ENCODE measurements at places on chromosomes 5 and 9.

DNA sequence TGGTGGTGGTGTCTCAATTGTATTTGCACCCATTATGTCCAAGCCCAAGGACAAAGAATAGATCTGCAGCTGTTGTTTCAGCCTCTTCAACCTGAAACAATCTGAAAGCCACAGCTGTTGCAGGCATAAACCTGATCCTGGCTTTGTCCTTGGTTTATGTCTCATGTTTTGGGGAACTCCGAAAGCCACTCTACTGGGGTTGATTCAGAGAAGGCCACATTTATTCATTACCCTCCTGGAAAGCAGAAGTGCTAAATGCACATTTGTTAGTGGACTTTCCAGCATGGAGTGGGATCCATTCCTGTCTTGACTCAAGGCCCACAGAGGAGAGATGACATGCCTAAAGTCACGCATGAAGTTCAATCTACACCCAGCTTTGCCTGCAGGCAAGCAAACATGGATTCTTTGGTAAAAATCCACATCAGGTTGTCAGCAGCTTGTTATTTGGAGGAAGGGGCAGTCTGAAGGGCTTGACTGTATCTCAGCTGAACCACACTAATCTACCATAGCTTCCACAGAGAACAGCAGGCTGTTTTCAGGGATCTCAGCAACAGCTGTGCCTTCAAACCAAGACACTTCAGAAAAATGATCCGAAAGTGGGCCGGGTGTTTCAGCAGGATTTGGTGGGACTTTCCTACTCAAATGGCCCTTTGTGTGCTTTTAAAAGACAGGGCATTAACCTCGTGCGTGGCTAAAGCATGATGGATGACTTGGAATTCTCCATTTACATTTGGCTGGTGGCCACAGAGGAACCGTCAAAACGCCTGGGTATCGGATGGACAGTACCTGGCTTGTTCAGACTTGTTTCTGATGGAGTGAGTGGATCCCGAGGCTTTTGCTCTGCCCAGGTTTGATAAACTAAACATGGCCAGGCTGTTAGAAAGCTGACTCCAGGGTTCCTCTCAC lies 36.2 kb upstream of the ADAM19 start:
- peak; percentile 32 for DNase-seq

GRCh38 chr9:109509611-109510010 lies 11.5 kb upstream of the PTPN3 start:
- DNase-seq = no peak

GRCh38 chr5:120767178-120767820 lies 303.2 kb downstream of the PRR16 start:
- DNase-seq = peak; percentile 16

DNA sequence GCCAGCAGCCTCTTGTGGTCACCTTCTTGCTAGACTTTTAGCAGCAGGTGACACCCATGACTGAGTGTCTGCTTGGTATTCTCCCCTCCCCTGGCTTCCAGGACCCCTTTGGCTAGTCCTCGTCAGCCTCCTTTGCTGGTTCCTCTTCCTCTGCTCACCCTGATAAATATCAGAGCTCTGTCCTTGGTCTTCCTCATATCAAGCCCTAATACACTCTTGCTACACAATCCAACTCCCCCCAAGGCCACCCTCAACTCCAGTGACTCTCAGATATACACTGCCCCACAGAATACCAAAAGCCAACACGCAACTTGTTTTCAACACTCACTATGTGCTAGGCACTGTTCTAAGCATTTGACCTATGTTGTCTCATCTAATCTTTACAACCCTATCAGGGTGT lies 30.3 kb upstream of the LCP2 start:
- no peak for DNase-seq

DNA sequence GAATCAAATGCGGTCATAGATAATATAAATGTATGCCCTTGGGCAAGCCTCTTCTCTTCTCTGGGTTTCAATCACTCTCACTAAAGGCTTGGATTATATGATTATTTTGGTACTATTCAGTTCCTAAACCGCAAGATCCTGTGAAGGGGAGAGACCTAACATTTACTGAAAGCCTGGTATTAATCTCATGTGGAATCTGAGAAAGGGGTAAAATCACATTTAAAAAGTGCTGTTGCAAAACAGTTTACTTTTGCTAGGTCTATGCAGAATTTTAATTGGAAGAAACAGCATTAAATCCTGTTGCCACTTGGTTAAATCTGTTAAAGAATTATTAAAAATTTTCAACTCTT lies 50.7 kb downstream of the SLC44A1 start:
- no peak for DNase-seq

GRCh38 chr5:102762562-102763227 lies 7.6 kb downstream of the PAM start:
- DNase-seq = no peak

DNA sequence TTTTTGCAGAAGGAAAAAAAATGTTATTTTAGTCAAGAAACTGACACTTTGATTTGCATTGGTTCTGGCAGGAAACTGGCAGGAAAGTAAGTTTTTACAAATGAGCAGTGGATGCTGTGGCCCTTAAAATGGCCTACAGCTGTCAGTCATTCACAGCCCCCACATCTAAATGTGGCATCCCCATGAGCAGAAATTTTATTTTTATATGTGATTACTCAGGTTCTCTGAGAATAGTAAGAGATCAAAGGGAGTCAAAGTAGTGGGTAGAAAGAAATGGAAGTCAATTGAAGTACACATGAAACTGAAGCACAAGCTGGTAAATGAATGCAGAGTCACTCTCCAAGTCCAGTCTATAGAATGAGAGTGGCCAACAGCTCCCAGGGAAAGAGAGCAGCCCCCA lies 80.3 kb downstream of the ENC1 start:
- no peak for DNase-seq

GRCh38 chr9:98314381-98315066 lies 59.1 kb upstream of the TBC1D2 start:
- DNase-seq = peak; percentile 15

DNA sequence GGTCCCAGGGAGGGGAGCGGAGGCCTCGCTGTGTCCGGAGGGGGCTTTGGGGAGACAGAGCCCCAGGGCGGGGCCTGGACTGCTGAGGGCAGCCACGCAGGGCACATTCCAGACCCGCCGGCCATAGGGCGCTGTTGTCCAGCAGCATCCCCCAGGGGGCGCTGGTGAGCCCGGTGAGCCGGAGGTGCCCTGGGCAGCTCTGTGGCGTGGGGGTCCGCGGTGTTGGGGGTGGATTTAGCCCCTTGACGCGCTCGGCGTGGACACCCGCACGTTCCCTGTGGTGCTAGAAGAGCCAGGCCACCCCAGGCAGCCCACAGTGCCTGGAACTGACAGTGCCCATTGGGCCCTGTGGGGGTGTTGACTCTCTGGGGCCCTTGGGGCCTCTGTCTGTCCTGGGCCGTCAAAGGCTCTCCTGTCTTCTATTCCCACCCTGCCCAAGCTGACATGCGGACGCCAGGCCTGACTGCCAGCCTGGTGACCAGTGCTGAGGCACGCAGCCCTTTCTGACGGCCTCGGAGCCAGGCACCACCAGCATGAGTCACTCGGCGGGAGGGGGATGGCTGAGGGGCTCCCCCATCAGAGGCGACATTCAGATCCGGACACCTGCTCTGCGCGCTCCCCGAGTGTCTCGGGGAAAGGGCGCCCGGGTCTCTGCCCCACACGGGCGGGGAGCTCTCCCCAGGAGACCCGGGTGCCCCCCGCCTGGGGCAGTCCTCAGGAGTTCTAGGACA lies 23.9 kb downstream of the TPPP start:
- peak; percentile 65 for DNase-seq

- no peak for DNase-seq
Measured at GRCh38 chr5:150481972-150482406, 25.9 kb upstream of the NDST1 start.

- DNase-seq = peak; percentile 66
Measured at GRCh38 chr5:95283761-95284571, 928 bp downstream of the MCTP1 start.

GRCh38 chr5:32522429-32523143 lies 62.8 kb upstream of the SUB1 start:
- DNase-seq = peak; percentile 46

GRCh38 chr9:89677702-89678395 lies 73.0 kb downstream of the GADD45G start:
- no peak for DNase-seq

DNA sequence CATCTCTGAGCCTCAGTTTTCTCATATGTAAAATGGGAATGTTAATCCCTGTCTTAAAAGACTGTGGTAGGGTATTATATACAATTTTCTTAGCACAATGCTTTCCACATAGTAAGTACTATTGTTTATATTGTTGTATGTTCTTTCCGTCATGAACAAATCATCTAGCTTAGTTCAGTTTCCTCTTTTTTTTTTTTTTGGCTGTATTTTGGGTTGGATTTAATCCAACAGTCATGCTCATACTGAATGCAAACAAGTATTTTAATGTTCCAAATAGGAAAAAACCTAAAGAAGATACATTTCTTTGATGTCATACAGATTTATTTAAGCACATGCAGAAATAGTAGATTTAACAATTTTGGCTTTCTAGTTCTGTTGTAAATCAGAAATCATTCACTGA lies 95.1 kb downstream of the RNF180 start:
- no peak for DNase-seq

DNA sequence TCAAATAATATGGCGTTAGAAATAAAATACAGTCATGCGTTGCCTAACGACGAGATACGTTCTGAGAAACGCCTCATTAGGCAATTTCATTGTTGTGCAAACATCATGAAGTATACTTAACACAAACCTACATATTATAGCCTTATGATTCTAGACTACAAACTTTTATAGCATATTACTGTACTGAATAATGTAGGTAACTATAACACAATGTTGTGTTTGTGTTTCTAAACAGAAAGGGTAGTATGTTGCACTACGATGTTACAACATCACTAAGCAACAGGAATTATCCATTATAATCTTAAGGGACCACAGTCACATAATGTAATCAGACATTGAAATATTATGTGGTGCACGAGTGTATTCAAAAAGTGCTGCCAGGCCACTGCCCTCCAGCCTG lies 3.0 kb upstream of the SMC2 start:
- DNase-seq = no peak

DNA sequence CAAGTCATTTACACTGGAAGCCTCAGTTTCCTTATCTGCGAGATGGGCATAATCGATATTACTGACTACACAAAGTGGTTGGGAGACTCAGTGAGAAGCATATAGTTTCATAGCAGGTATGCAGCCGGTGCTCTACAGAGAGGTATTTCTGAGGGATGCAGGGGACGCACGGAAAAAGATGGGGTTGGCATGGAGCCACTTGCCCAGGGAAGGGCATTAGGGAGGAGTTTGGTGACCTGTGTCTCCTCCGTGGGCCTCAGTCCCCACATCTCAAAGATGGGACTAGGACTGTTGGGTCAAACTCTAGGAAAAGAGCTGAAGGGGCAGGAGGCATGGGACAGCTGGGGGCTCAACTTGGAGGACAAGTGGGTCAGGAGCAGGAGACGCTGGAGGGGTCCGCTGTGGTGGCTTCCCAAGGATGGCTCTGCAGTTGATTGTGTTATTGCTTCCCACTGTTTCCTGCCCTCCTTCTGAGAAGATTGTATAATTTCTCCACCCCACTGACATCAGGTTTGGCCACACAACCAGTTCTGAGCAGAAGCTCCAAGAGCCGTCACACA lies 158.6 kb upstream of the ALDH1B1 start:
- no peak for DNase-seq

DNA sequence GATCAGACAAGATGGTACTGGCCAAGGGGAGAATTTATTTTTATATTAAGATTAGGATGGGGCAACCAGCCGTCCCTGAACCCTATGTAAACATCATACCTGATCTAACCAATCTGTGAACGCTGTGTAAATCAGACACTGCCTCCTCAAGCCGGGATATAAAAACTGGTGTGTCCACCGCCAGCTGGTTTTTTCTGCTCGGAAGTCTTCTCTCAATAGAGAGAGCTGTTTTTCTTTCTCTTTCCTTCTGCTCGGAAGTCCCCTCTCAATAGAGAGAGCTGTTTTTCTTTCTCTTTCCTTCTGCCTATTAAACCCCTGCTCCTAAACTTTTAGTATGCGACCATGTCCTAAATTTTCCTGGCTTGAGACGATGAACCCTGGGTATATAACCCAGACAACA lies 615.5 kb upstream of the NUDT12 start:
- no peak for DNase-seq

DNA sequence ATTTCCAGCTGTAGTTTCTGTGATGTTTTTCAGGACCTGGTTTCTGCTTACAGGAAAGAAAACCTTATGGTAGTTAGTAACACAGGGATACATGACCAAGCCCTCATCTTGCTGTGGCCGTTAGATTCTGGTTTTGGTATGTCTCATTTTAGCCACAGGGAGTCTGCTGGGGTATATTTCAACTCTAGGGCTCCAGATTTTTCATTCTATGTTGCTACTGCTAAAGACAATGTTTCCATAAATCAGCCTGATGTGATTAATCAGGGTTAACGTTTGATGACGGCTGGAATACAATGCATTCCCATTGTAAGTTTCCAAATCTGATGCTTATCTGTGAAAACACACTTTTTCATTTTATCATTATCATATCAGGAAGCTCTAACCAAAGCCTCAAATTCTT lies 48.2 kb downstream of the P4HA2 start:
- DNase-seq = no peak

DNA sequence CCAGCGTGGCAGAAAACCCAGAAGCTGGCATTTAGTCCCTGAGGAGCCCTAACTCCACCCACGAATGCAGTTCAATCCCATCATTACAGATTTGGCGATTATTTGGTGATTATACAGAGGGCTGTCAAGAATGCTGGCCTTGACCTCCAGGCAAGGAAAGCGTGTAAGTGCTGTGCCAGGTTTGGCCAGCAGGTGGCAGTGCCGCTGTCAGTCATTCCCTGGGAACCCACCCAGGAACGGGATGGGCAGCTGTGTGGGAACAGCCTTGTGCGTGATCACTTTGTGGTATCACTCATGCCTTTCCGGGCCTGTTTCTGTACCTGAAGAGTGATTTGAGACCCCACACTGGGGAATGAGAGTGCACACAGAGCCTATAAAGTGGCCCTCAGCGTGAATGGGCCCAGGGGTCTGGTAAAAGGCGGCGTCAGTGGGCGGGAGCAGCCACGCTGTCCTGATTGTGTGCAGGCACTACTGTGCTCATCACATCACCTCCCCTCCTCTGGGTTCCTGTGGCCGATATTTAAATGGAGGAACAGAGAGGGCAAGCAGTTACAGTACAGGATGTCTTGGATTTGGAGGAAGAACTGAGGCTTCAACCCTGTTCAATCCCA lies 215.6 kb downstream of the ROR2 start:
- DNase-seq = peak; percentile 72
